Bronchus fibroblast of lung (primary cell): ENCODE measurements at places on chromosomes 13 and 19. TPM values are rescaled to one million over a fixed set of nuclear protein-coding genes. Genes with fewer than 3 reads are reported as not detected.

Gene ZNF610
- 1.5 and 1.8 TPM in 2 replicates for total RNA-seq

Gene CFD
- 7.0 and 7.6 TPM in 2 replicates for total RNA-seq

Gene C19orf33
- 8.7 and 21.1 TPM in 2 replicates for total RNA-seq

Gene CYP4F2
- total RNA-seq: not detected in 2 replicates

Gene C19orf38
- 0.15 and 0.17 TPM in 2 replicates for total RNA-seq

Gene FOXA3
- under 0.01 TPM in 1 of 2 replicates, not detected in the other for total RNA-seq

Gene PSG7
- total RNA-seq: not detected in 2 replicates

Gene ZNF616
- 5.6 and 6.1 TPM in 2 replicates for total RNA-seq

Gene CD79A
- under 0.01 and 0.45 TPM in 2 replicates for total RNA-seq

Gene IZUMO4
- 1.0 TPM in 2 replicates for total RNA-seq

Gene NCLN
- 82.4 and 82.7 TPM in 2 replicates for total RNA-seq

Gene OSCAR
- total RNA-seq: under 0.01 TPM in 1 of 2 replicates, not detected in the other

Gene KASH5
- not detected in 2 replicates for total RNA-seq

Gene BSG
- total RNA-seq: 569 and 576 TPM in 2 replicates

Gene RAB8A
- 66.1 and 67.5 TPM in 2 replicates for total RNA-seq

Gene ZNF763
- total RNA-seq: 0.17 and 0.59 TPM in 2 replicates

Gene CEACAM16
- total RNA-seq: not detected in 2 replicates

Gene ZNF223
- total RNA-seq: 2.4 and 3.5 TPM in 2 replicates

Gene ZNF443
- 0.89 and 1.0 TPM in 2 replicates for total RNA-seq

Gene ZNF324B
- total RNA-seq: 5.5 and 6.2 TPM in 2 replicates

Gene NEK5
- total RNA-seq: 0.34 TPM in 1 of 2 replicates, not detected in the other

Gene IFI30
- under 0.01 and 0.15 TPM in 2 replicates for total RNA-seq

Gene C1QTNF9B
- 0.74 TPM in 1 of 2 replicates, not detected in the other for total RNA-seq

Gene ZNF493
- total RNA-seq: 3.7 and 5.9 TPM in 2 replicates

Gene ZNF224
- 3.4 and 8.2 TPM in 2 replicates for total RNA-seq

Gene R3HDM4
- total RNA-seq: 35.1 and 38.0 TPM in 2 replicates

Gene VWA8
- 8.8 and 11.8 TPM in 2 replicates for total RNA-seq

Gene FCAR
- total RNA-seq: not detected in 2 replicates

Gene SIGLEC6
- total RNA-seq: not detected in 2 replicates

Gene NCR1
- total RNA-seq: not detected in 2 replicates

Gene BEST2
- total RNA-seq: not detected in 2 replicates

Gene GTF2F1
- total RNA-seq: 35.7 and 44.4 TPM in 2 replicates

Gene TUBB4A
- not detected in 2 replicates for total RNA-seq
